ENCODE measurements at places on chromosomes 6 and 20. TPM values are rescaled to one million over a fixed set of nuclear protein-coding genes. Genes with fewer than 3 reads are reported as not detected.

Gene PPIL6
- 1.2 TPM for total RNA-seq

Gene CASS4
- not detected for total RNA-seq

Gene KCNK5
- total RNA-seq: 0.32 TPM

Gene SYNGAP1
- 0.85 TPM for total RNA-seq

Gene DNAH8
- not detected for total RNA-seq

Gene ZBTB12
- 2.2 TPM for total RNA-seq

Gene B4GALT5
- 44.9 TPM for total RNA-seq

Gene NAPB
- 13.1 TPM for total RNA-seq

Gene KIF25
- total RNA-seq: 0.51 TPM

Gene E2F3
- 18.3 TPM for total RNA-seq

Gene EDN1
- not detected for total RNA-seq
